Common myeloid progenitor, CD34-positive (primary cell): ENCODE measurements at places on chromosomes 13 and 19.

GRCh38 chr13:27124571-27124970, 47.0 kb downstream of the USP12 start:
- DNase-seq: no peak

DNA sequence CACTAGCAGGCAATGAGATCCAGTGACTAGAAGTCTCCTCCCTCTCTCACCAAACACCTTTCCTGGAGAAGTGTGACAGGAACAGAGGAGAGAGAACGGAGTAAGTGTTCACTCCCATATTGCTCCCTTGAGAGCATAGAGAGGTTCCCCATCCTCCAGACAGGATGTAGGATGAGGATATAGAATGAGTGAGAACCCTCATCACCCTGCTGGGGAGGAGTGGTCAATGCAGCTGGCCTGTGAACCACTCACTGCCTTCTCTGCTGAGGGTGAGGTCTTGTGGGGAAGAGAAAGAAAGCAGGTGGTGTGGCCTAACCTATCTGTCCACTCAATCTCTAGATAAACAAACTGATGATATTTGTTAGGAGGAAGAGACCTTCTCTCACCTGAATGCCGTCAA, 386.6 kb downstream of the PCDH20 start:
- no peak for DNase-seq

DNA sequence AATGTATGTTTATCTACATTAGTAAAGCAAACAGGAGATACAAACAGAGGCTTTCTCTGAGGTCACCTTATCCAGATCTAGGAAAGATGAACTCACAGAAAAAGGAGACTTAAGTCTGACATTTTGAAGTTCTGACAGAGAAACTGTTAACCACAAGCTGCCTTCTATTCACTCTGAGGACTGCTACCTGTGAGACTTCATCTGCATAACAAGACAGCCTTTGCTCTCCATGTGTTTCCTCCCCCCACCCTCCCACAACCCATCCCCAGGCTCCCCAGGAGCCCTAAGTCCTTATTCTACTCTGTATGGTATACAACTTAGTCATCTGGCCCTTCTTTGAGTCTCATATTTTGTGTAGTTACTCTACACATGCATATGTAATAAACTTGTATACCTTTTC, 699.0 kb downstream of the FGF9 start:
- DNase-seq: no peak

DNA sequence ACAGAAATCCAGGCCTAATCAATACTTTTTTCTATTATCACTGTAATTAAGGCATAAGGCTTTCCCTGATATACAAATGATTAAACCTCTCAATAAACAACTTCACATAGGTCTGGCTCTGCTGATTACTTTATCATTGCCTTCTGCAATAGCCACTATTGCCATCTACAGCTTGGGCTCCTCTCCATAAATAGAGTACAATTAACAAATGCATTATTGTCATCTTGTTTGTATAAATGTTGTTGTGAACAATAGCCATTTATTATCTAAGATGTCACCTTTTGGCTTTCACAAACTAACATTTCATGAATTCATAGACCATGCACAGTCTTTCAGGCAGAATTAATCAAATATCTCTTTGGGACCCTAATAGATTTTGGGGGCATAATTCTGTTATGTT, 53.3 kb downstream of the NHLRC3 start:
- no peak for DNase-seq

GRCh38 chr13:72952529-72953141, 106.2 kb upstream of the KLF5 start:
- no peak for DNase-seq

GRCh38 chr13:79395881-79396280, 10.2 kb downstream of the RBM26 start:
- DNase-seq: peak; percentile 47

DNA sequence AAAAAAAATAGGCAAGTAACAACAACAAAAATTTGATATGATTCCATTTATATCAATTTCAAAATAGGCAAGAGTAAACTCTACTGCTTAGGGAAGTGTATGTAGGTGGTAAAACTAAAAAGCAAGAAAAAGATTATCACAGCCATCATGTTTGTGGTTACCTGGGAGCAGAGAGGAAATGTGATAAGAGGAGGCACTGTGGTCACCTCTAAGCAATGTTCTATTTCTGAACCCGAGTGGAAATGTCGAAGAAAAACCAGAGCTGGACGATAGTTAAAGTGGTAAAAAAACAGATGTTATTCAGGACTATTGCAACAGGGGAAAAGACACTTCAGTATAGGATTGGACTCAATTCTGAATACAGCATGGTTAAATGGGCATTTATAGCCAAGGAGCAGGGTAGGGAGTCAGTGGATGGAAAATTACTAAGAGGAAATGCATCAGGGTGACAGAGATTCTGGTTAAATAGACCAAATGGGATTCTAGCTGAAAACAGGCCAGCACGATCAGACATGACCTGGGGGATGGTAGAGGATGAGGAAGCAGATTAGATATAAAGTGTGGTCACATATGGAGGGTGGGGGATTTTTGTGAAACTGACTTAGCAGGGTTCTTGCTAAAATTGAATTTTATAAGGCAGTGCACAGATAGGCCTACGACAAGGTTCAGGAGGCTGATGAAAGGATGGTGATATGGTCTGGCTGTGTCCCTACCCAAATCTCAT, 6.0 kb upstream of the TEX30 start:
- DNase-seq: peak; percentile 95

DNA sequence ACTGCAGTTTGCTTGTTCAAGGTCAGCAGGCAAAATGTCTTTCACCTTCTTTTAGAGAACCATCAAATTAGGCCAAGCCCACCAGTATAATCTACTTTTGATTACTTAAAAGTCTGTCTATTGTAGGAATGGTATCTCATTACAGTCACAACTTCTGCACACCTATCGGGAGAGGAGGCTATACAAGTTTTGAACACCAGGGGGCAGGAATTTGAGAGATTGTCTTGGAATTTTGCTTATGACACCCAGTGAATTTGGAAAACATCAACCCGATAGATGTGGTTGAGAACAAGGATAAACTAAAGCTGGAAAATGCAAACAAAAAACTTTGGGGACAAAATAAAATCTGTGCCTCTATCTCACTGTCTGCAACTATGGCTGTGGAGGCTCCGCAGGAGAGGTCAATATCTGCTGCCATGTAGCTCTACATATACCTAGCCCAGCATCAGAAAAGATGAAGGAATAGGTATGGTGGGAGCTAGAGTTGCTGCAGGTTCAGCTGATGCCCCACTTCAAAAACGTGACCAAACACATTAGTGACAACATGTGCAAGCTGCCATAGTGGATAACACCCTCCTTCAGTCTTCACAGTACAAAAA, 1299.2 kb upstream of the SPRY2 start:
- peak; percentile 1 for DNase-seq

DNA sequence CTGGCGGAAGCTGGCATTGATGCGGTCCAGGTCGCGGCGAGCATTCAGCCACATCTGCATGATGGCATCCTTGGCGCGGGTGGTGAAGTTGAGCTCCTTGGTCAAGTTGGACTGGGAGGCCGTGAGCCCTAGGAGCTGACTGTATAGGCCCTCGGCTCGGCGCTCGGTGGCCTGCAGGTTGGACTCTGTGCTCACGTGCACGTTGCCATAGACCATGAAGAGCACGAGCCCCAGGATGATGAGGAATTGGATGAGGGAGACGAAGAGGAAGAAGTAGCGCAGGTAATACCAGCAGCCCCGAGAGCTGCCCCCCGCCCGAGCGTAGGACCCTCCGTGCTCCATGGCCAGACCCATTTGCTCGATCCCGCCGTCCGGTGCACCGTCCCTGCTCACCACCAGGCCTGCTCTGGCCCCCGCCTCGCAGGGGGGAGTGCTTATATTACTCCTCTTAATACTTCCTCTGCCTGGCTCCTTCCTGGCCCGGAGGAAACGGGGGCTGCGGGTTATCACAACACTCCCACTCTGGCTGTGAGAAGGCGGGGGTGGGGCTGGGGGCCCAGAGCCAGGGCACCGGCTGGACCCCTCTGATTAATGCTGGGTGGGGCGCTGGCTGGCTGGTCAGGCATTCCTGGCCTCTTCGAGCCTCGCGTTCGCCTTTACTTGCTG, at the start of gene PLVAP:
PLVAP (minus strand) TSS at position 408 of the 666 bp plus-strand sequence; CDS start at position 354, 54 bp downstream.
- peak; percentile 42 for DNase-seq

DNA sequence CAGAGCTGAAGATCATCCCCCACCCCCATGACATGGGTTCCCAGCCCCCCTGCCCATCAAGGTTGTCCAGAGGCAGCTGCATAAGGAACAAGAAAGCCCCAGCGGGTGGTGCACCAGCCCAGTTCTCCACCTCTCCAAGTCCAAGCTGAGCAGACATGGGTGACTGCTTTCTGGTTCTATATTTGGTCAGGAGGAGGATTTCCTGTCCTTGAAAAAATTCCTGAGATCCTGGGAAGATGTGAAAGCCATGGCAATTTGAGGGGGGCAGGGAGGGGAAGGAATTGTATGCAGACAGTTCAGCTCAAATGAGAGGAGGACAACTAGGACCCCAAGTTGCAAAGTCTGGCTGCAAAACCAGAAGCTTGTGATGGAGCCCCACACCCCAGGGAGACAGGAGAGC, 55.4 kb upstream of the ADGRE5 start:
- DNase-seq: no peak

- no peak for DNase-seq
Observed at GRCh38 chr19:36460046-36460445, 29.3 kb downstream of the ZNF566 start.
